ENCODE measurements at places on chromosomes 12 and 14.

DNA sequence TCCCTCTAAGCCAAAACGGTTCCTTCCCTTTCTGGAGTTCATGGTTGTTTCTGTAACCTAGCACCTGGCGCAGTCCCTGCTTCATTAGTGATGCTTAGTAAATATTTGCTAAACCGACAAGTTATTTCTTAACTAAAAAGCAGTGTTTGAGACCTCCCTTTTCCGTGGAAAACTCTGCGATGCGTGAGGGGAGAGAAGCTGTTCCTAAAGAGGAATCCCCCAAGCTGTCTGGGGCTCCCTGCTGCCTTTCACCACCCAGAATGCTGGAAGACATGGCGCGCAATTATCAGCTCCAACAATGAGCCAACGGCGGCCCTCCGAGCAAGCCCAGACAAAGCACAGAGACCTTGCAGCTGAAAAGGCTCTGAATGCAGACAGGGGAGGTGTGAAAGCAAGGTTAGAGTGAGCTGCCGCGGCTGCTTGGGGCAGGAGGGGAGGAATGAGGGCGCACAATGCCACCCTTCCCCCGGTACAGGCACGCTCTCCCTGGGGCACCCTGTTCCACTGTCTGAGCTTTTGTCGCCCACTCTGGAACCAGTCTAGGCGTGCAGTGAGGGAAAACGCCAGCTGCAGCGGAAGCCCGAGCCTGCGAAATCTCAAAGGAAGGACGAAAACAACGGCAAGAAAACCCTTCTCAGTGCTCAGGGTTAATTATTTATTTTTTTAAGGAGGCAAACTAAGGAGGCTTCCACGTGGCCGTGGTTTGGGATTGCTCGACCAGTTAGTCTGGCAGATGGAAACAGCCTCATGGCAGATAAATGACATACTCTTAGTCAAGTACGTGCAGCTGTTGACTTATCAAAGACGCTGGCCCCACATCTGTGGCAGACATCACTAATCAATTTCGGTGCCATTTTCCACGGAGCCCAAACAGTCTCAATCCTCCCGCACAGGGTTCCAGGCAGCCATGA, 66.3 kb downstream of the RBM19 start:
- DNase-seq, result no peak

DNA sequence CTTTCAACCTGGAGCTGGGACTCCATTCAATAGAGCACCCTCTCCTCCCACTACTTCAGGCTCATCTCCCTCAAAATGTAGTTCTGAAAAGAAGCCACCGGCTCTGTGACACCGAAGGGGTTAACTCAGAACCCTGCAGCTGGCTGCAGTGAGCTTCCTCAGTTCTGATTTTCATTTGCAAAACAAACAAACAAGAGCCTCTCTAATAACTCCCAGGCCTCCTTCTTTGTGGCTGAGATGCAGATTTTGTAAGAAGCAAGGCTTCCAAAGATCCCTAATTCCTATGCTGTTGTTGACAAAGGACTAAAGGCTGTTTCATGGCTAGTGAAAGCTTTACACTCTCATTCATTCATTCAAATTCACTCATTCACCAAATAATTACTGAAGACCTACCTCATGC, 333.4 kb upstream of the TBX3 start:
- no peak for DNase-seq

DNA sequence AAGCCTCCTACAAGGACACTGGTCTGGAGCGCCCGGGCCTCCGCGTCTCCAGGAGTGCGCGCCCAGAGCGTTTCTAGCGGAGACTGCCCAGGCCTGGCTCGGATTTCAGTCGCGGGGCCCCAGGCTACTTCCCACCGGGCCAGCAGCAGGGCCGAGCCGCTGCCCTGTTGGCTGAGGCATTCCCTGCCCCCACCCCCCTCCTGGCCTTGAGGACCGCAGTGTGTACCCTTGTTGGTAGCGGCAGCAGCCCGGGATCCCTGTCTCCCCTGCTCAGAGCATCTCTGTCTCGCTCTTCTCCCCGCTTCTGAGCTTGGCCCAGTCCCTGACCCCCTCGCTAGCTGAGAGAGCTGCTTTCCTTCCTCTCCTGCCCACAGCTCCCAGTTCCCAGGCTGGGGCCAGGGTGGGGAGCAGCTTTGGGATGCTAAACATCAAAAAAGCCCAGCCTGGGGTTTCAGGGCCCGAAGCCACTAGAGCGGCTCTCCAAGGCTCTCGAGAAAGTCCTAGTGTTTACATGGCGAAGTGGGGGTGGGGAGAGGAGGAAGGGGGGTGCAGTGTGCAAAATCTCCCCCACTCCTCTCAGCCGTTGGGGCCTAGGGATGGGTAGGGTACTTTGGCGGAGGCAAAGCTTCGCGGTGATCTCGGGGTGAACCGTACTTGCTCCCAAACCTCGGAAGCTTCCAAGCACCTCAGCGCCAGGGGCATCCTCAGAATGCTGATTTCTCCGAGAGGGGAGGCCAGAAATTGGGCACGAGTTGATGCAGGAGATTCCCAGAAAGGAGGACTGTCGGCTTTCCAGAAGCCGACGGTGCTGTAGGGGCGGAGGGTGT, 6.4 kb downstream of the NKX2-1 start:
- no peak for DNase-seq

GRCh38 chr12:116194935-116195431, 82.5 kb downstream of the MED13L start:
- peak; percentile 73 for DNase-seq

- DNase-seq, result peak; percentile 18
These were observed 32.7 kb downstream of the VCPKMT start for GRCh38 chr14:50083467-50084337.

DNA sequence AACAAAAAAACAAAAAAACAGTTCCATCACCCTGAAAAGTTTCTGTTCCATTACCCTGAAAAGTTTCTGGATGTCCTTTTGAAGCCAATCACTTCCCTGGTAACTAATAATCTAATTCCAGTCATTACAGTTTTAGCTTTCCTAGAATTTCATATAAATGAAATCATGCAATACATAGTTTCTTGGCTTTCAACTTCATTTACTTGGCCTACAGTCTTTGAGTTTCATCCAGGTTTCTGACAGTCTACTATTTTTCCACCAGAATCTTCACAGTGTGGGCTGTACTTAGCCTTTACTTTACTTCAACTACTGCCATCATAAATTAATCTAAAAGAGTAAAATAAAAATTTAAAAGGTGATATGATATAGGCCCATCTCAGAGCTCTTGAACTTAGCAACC, 55.5 kb downstream of the RPS6KA5 start:
- DNase-seq, result no peak

GRCh38 chr12:109624467-109624866, 50.9 kb downstream of the MVK start:
- no peak for DNase-seq

- DNase-seq, result no peak
These were observed 71.2 kb downstream of the TNFAIP2 start for GRCh38 chr14:103194256-103195045.

DNA sequence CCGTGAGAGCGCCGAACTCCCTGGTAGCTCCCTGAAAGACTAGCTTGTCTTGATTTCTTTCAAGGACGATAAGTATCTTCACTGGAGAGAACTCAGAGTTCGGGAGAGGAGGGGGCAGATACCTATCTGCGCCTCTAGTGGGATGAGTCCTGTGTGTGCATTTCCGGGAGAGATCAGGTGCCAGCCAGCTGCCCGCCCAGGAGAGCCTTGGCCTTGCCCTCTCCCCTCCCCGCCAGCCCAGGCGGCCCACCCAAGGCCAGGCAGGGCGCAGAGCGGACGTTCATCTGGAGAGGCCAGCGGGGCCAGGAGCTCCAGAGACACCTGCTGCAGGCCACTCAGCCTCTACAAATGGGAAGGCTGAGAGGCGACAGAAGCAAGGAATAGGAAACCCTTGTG, 1.0 kb downstream of the CD9 start:
- peak; percentile 72 for DNase-seq

DNA sequence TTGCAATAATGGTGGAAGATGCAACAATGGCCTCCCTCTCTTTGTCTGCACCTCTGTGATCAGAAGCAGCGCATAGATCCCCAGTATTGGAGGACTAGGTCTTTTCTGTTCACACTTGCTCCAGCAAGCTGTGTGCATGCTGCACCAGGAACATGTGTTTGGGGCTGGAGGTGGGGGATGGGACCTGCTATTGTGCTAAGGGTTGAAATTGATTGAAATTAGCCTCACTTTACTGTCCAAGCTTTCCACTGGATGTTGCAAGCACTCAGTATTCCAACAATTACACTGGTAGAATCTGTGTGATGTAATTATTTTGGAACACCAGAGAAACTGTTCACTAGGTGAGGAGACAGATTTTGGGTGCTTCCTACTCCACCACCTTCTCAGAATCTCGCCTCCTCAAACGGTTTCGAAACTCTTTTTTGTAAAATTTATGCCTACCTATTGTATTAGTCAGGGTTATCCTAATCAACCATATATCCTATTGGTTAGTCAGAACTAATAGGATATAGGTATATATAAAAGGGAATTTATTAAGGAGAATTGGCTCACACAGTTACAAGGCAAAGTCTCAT, 35.6 kb downstream of the IFT81 start:
- no peak for DNase-seq

DNA sequence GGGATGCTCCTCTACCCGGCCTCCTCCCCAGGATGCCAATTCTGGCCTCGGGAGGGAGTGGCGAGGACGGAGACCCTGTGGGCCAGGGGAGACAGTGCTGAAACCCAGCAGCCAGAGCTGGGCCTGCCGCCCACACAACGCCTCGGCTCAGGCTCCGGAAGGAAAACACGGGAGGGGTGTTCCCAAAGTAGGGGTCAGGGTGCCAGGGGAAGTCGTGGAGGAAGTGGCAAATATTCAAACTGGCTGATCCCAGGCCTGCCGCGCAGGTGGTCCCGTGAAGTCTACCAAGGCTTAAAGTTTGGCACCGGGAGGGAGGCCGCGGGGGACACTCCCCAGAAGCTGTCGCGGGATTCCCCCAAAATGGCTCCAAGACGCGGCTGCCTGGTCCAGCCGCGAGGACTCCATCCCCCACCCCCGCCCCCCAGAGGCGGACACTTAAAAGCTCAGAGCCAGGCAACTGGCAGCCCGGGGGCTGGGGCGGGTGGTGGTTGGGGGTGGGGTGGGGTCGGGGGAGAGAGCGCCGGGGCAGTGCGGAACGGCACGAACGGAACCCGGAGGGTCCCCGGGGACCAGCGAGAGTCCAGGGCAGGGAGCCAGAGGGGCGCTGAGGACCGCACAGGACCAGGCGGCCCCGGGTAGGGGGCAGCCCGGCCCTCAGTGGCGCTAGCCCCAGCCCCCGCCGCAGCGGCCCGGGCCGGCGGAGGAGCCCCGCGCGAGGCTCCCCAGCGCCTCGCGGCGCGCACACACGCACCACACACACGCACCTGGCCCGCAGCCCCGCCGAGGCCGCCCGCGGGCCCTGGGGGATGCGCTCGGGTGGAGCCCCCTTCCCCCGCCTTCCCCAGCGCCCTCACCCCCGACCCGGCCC, 20.0 kb downstream of the BEGAIN start:
- no peak for DNase-seq

All from MM.1S (cell line).